Retina (tissue), 1 donor: ENCODE measurements at places on chromosomes 3 and 15.

- no peak for DNase-seq
Observed at GRCh38 chr3:171058058-171058457, 31.5 kb upstream of the SLC2A2 start.

- no peak for DNase-seq
Observed at GRCh38 chr3:133701435-133702358, 40.0 kb upstream of the TOPBP1 start.

DNA sequence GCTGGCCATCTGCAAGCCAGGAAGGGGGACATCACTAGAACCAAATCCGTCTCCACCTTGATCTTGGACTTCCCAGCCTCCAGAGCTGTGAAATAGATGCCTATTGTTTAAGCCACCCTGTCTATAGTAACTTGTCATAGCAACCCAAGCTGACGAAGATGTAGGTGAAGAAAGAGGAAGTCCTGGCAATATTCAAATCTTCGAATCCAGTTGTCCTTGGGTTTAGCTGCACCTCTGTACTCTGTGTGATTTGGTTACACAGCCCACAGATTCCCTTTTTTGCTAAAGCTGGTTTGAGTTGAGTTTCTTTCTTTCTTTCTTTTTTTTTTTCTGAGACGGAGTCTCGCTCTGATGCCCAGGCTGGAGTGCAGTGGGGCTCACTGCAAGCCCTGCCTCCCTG, 68.0 kb upstream of the XCR1 start:
- no peak for DNase-seq

DNA sequence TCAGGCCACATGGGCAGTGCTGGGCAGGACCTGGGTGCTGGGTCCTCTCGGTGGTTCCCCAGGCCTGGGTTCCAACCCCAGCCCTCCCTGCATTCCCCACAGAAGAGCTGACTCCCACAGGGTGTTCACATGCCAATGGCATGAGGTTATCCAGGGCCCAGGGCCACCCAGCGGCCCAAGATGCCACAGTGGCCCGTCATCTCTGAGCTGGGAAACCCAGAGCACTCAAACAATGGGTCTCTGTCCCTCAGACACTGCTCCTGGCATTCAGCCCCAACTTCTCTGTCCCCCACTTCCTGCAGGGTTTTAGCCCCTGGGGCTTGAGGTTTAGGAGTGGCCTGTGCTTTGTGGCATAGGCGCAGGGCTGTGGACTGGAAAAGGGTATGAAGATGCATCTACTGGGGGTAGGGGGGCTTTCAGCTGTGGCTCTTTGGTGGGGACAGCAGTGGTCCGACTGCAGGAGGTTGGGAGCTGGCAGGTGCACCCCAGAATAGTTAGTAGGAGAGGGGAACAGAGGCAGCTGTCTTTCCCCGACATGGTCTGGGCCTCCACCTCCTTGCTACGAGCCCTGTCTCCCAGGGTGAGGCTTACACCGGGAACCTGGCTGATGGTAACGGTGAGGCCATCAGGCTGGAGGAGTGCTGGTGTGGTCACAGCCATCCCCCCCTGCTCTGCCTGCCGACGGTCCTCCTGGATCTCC, 1.7 kb downstream of the CCDC9B start:
- no peak for DNase-seq

DNA sequence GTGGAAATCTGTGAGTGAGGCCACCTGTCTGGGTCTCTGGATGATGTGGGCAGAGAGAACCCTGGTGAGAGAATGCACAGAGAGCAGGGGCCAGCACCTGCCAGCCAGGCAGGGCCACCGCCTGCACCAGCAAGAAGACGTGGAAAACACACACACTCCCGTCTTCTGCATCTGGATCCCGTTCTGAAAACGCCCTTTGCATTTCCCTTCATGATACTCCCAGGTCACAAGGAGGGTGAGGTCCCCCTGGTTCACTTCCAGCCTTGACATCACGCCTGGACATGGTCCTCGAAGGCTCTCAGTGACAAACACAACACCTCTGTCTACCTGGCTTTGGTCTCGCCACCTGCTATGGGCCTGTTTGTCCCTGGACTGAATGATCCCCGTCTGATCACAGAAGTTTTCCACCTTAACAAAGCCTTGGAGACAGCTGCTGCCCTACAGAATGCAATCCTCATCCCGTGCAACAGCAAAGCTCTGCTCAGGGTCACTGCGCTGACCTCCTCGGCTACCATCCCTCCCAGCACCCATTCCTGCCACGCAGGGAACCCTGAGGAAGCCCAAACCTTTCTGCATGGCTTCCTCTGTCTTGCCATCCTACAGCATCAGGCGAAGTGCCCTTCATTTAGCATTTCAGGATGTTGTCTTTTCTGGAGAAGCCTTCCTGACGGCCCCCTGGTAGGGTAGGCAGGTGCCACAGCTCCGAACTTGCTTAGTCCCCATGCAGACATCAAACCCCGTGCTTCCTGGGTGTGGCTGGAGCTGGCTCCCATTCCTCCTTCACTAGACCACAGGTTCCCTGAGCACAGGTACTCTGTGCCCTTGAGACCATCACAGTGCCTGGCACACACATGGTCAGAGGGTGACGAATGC, 122.5 kb downstream of the ATP10A start:
- DNase-seq, result no peak

DNA sequence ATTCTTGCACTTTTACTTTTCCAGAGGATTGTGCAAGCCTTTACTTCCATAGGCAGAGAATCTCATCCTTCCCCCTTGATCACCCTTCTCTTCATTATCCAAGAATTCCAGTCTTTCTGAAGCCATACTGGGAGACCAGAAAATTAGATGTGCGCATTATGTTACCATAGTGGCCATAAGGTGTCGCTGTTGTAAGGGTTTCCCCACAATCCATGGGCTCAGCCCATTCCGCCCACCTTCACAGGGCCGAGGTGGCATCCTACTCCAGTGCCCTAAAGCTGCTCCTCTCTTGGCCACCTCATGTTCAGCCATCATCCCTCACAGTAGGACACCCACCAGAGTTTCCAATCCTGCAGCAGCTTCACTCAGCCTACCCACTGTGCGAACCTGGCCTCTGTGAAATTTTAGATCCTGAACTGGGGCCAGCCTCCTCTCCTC, 35.0 kb downstream of the CTSH start:
- DNase-seq, result peak; percentile 52

DNA sequence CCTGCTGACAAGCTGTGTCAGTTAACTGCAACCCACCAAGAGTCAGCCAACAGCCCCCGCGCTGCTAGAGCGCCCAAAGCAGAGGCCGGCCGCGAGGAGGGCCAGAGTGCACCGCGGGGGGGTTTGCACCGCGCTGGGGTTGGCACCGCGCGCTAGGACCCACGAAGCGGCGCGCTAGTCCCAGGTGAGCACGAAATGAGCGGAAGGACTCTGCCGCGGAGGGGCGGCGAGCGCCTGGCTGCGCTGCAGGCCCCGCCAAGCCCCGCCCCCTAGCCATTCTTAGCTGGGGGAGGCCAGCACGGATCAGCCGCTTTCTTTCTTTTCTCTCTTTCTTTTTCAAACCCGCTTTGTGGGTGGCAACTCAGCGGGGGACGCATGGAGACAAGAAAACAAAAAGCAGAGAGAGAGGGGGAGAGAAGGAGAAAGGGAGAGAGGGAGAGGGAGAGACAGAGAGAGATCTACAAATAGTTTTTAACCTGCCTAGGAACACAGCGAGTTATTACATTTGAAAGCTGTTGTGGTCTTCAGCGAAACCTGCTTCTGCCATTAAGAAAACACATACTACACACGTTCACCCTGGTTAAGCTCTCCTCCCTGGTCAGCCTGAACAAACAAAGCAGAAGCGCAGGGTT, 6.9 kb upstream of the FOXB1 start:
- peak; percentile 70 for DNase-seq

GRCh38 chr3:194287977-194288706, 63.0 kb downstream of the CPN2 start:
- DNase-seq, result no peak

- DNase-seq, result no peak
Observed at GRCh38 chr3:83849106-83849730, 1109.6 kb upstream of the CADM2 start.
